Dorsolateral prefrontal cortex (tissue), 122 donors: ENCODE measurements at places on chromosomes 16 and 17.

GRCh38 chr17:76075364-76076145 is 974 bp downstream of the GALR2 start:
- no peak for DNase-seq

DNA sequence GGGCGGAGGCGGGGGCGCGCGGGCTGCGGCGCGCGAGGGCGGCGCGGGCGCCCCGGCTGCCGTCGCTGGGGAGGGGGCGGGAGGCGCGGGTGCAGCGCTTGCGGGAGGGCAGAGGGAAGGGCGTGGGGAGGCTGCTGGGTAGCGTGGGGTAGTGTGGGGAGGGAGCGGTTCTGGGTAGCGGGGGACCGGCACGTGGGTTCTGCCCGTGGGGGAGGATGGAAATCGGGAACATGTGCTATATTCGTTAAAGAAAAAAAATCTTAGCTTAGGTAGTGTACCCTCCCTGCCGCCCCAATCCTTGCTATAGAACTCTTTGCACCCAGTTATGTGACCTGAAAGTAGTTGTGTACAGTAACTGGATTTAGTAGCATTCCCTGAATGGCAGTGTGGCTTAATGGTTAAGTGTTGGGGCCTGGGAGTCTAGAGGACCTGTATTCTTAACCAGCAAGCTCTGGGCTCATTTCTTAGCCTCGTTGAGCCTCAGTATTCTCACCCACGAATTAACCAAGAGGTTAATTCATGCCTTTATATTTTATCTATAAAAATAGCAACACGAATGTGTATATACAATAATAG is 646 bp downstream of the RABEP1 start:
- DNase-seq = no peak

GRCh38 chr16:47463771-47464624 is 2.9 kb downstream of the PHKB start:
- no peak for DNase-seq

- DNase-seq = no peak
Measured at GRCh38 chr16:71467810-71468209, 5.8 kb upstream of the ZNF23 start.

- DNase-seq = no peak
Measured at GRCh38 chr16:78791011-78791410, 691.6 kb downstream of the WWOX start.

- no peak for DNase-seq
Measured at GRCh38 chr16:53803998-53804397, 100.0 kb downstream of the FTO start.

DNA sequence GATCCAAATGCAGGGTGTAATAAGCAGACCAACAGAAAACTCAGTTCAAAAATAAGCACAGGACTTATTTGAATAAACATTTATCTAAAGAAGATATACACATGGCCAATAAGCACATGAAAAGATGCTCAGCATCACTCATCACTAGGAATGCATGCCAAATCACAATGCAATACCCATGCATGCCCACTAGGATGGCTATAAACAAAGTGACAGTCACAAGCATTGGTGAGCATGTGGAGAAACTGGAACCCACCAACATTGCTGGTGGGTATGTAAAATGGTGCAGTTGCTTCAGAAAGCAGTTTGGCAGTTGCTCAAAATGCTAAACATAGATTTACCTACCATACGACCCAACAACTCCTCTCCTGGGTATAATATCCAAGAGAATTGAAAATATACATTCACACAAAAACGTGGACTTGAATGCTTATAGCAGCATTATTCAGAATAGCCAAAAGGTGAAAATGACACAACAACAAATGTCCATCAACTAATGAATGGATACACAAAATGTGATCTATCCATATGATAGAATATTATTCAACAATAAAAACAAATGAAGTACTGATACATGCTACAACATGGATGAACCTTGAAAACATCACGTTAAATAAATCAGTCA is 20.1 kb downstream of the UBE2O start:
- DNase-seq = no peak

- no peak for DNase-seq
Measured at GRCh38 chr17:81263371-81264181, 24.5 kb downstream of the NDUFAF8 start.

DNA sequence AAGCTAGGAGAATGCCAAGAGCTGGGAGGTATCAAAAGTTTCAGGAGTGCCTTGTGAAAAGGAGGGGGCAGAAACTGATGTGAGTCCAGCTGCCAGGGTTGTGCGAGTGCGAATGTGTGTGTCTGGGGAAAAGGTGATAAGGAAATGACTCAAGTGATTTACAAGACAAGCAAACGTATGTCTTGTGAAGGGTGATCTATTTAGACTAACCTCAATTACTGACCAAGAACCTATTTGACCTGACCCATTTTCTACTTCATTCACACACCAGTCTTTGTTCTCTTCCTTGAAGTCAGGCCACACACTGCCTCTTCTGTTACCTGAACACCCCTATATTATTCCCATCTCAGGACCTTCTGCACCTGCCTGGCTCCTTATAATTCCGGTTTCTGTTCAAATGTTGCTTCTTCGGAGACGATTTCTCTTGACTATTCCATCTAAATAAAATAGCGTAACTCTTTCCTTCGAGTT is 1.0 kb downstream of the GDE1 start:
- no peak for DNase-seq

DNA sequence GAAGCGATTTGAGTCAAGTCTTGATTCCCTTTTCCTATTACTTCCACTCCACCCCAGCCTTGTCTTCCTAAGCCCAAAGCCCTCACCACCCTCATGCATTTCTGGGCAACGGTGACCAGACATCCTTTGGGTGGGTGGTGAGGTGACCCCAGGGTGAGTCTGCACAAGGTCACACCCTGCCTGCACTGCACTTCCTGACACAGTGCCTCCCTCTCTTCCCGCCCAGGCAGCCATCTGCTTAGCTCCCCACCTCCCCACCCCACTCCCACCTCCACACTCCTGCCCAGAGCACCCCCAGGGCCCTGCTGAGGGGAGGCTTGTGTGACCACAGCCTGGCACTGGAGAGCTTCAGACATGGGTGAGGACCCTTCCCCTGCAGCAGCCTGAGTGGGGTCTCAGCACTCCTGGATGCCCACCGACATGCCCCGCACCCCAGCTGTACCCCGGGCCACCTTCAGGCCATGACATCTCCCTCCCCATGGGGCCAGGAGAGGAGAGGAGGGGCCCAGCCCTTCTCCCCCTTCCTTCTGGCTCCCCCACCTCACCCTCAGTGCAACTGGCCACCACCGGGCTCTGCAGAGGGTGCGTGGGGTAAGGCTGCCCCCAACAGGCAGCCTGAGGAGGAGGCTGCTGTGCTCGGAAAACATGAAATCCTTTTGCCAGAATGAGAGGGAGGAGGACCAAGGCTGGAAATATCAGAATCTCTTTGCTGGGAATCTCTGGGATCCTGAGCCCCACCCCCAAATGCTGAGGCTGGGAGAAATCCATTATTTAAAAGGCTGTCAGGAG is 68.6 kb downstream of the CCT6B start:
- peak; percentile 36 for DNase-seq

GRCh38 chr16:457732-458400 is 32.4 kb downstream of the RAB11FIP3 start:
- DNase-seq = peak; percentile 74

DNA sequence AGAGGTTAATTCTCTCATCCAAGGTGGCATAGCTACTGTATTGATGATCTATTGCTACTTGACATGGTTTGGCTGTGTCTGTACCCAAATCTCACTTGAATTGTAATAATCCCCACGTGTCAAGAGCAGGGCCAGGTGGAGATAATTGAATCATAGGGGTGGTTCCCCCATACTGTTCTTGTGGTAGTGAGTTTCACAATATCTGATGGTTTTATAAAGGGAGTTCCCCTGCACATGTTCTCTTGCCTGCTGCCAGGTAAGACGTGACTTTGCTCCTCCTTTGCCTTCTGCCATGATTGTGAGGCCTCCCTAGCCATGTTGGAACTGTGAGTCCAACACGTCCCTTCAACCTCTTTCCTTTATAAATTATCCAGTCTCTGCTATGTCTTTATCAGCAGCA is 22.9 kb upstream of the CPPED1 start:
- DNase-seq = no peak

GRCh38 chr16:29820730-29821642 is 724 bp downstream of the MVP start:
- DNase-seq = no peak

DNA sequence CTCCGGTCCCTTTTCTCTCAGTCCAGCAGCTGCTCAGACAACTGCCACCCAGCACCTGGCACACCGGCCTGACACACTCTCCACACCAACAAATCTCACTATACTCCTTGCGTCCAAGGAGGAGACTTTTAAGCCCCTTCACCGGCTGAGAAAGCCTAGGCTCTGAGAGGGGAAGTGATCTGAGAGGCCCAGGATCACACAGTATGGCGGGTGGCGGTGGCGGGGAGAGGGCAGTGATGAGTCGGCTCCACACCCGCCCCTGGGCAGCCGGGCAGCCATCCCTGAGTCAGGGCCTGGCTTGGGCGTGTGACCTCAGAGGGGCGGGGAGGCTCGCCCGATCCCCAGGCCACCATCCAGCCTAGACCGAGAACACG is 569 bp downstream of the FLII start:
- peak; percentile 64 for DNase-seq

DNA sequence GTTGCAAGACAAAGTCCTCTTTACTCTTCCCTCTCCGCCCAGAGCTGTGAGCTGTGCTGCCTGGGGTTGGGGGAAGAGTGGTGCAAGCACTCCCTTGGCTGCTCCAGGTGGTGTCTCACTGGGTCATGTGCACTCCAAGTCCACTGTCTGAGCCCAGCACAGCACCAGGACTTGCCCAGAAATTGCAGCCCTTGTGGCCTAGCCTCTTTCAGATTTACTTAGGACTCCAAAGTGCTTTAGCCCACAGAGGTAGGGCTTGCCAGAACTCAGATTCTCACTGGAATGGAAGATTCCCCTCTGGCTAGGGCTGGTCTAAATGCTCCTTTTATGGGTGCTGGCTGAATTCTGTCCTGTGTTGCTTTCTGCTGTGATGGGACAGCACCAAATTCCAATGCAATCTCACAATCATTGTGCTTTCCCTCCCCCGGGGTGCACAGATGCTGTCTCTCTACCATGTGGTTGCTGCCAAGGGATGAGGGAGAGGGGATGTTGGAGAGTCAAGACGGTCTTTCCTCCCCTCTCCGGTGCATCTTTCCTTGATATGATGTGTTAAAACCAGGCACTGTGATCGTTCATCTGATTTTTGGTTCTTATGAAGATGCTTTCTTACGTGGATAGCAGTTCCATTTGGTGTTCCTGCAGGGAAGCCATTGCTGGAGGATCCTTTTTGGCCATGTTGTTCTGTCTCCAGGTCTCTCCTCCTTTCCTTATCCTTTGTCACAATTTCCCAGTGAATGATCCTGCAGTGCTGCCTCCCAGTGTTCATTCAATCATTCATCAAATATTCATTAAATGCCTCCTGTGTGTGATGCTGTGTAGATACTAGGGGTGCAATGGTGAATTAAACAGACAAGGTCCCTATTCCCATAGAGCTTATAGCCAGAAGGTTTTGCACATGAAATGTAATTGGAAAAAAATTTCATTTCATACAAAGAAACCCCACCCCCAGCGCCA is 216.3 kb downstream of the SPECC1 start:
- no peak for DNase-seq

DNA sequence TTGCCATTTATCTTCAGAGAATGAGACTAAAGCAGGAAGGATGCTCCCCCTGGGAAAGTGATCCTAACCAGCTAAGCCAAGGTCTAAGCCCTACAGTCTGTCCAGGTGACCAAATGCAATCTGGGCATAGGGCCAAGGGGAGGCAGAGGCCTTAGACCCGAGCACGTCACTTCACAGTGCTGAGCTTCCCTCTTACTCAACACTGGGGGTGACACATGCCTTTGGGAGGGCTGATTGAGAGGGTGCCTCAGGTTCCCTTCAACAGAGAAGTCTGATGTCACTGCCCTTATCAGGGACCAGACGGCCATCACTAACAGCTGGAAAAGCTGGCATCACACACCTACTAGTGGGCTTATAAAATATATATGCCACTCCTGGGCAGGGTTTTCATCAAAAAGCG is 4.0 kb downstream of the CIAO2B start:
- no peak for DNase-seq

DNA sequence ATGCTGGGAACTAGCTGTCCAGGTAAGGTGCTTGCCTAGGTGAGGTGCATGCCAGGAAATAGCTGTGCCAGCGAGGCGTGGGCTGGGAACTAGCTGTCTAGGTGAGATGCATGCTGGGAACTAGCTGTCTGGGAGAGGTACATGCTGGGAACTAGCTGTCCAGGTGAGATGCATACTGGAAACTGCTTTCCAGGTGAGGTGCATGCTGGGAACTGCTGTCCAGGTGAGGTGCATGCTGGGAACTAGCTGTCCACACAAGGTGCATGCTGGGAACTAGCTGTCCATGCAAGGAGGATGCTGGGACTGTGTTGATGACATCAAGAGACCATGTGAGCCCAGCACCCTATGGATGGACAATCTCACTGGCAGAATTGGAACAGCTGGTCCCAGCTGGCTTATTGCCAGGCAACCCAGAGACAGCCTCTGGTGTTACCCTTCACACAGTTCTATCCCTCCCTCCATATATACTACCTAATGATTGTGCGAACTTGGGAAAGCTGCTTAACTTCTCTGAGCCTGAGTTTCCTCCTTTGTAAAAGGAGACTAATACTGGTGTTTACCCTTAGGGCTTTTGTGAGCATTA is 479.9 kb upstream of the RBFOX1 start:
- DNase-seq = no peak

DNA sequence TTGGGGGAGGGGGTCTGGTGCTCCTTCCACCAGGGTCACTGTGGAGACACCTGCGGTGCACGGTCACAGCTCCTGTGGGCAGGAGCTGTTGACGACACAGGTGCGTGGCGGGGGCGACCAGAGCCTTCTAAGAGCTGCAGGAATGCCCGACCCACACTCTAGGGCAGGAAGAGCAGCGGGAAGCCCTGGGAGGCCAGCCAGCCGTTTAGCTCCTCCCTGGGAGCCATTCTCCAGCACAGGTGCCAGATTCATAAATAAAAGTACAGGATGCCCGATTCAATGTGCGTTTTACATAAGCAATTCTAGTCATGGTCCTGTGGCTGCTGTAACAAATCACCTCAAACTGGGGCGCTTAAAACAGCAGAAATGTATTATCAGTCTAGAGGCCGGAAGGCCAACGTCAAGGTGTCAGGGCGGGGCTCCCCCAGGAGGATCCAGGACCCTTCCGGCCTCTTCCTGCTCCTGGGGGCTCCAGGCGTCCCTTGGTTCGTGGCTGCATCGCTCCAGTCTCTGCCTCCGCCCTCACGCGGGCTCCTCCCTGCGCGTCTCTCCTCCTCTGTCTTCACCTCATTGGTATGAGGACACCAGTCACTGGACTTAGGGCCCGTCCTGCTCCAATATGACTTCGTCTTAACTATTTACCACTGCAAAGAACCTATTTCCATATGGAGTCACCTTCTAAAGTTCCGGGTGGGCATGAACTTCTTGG is 155.4 kb downstream of the FOXL1 start:
- no peak for DNase-seq

DNA sequence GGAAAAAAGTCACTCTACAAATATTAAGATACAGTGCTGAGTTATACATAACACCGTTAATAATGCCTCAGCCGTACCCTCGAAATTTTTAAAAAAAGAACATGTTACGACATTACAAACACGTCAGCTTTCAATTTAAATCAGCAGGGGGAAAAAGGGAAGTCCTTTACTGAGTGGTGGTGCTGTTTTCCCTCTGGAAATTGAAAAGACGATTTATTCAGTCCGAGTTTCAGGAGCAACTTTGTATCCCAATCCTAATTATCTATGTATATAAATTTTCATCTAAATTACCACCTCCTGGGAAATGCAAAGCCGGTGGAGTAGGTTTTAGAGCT is 1.3 kb downstream of the NETO2 start:
- DNase-seq = no peak

- DNase-seq = no peak
Measured at GRCh38 chr17:17111401-17112393, 69.4 kb downstream of the MPRIP start.
